ENCODE measurements at places on chromosomes 7 and 10.
A peak's percentile ranks its signal among the peaks of the same experiment; 100 is the strongest.

DNA sequence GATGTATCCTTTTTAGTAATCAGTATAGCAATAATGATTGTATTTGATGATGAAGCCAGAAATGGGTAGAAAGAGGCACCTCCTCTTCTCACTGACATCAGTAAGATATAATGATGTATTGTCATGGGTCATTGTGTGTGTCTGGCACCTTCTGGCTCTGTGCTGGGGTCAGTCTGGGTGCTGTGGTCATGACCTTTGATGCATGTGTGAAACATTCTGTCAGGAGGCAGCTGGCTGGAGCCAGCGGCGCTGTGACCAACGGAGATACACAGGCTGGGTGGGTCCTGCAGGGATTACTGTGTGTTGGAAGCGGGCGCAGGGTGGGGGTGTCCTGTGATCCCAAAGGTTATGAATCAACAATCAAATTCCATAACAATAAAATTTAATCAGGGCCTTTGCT, 35.2 kb downstream of the EEPD1 start:
- peak; percentile 15 for DNase-seq

DNA sequence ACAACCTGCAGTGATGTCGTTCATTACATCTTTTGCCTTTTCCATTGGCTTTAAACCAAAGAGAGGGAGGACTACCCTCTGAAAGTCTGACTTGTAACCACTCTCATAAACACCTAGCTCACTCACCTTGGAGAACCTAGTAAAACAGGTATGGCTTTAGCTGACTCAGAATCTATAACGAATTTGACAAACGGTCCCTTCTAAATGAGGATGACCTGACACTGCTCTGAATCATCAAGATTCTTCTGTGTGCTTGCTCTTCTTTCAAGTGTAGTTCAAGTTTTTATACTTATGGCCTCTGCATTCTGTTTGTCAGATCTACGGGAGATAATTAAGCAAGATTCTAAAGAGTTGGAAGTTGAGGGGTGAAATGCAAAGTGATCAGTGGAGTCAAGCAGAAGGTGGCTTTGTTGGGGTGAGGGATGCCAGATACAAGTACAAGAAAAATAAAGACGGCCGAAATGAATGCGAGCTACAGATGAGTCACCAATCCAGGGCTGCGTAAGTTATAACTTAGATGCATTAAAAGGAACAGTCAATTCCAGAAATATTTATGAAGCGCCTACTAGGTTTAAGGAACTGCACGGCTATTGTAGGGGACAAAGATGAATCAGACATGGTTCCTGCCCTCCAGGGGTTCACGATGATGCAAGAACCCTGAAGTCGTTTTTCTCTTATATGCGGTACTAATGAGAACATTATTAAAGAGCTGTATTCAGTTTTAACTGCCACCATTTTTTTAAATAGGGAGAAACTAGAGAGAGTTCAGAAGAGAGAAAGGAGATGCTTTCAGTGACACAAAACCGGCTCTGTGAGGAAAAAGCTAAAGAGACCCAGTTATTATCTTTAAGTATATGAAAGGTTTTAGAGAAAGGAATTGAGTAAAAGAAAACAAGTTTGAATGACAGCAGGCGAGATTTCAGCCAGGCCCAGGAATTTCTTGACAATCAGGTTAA, 6.5 kb downstream of the HIPK2 start:
- peak; percentile 82 for DNase-seq

GRCh38 chr7:123958186-123958703, 33.2 kb downstream of the SPAM1 start:
- peak; percentile 22 for DNase-seq

- DNase-seq = peak; percentile 40
These were observed 57.1 kb upstream of the RHOBTB1 start for GRCh38 chr10:61000769-61001730.

All from kidney tubule cell (primary cell).